ENCODE measurements at places on chromosomes 7 and 10. TPM values are rescaled to one million over a fixed set of nuclear protein-coding genes. Genes with fewer than 3 reads are reported as not detected.

ANAPC16 gene
- polyA plus RNA-seq, result 472 TPM

DNA sequence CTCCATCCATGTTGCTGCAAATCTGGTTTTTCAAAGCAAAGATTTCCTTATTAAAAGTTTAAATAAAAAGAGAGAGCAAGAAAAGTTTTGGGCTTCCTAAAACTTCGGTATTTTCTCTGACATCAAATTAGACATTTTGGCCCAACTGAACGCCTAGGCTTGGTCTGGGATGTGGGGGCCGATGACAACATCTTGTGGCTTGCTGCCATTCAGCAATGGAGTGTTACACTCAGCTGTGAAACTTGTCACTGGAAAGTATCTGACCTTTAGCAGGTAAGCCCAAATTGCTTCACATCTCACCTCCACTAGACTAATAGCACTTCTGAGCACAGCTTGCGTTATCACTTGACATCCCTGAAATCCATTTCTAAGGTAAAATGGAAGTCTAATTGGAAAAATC lies 320.6 kb downstream of the GATA3 start:
- H3K27ac ChIP-seq, result no peak overlapping the region
- no peaks in the 10 kb centered on the region for H3K36me3 ChIP-seq
- H3K4me1 ChIP-seq, result no peaks in the 10 kb centered on the region
- no peak overlapping the region for H3K4me3 ChIP-seq

SPAM1 gene
- polyA plus RNA-seq, result not detected

DNA sequence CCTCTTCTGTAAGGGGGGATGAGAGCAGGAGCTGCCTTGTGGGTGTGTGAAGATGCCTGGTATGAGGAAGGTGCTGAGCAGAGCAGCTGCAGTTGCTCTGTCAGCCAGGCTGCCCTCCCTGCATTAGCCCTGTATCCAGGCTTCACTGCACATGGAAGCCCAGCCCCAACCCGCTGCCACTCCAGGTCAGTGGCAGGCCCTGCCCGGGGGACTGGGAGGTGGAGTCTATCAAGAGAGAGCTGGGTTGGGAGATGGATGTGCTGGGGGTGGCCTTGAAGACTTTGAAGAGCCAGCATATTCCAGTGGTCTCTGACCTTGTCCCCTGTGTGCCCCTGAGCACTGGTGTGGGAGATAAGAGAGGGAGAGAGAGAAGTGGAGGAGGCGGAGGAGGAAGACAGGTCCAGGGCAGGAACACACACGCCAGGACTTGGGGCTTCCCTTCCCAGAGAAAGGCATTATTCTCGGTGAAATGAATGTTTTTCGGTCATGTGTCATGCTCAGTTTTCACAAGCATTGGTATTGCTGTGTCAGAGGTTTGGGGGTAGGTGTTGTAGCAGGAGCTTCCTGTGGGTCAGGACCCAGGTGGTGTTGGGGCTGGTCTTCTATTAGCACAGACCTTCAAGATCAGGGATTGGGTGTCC lies 2.6 kb downstream of the PPIF start:
- no peak overlapping the region for H3K4me3 ChIP-seq
- H3K27ac ChIP-seq, result peak overlapping the region; percentile 72
- DNase-seq, result no peak

GRCh38 chr7:151550656-151551286 lies 31.1 kb upstream of the RHEB start:
- no peak overlapping the region for H3K27ac ChIP-seq
- DNase-seq, result no peak
- no peaks in the 10 kb centered on the region for H3K4me1 ChIP-seq
- no peaks in the 10 kb centered on the region for H3K27me3 ChIP-seq

GRCh38 chr10:4217187-4217586 lies 432.2 kb upstream of the KLF6 start:
- H3K27ac ChIP-seq, result no peak overlapping the region
- H3K36me3 ChIP-seq, result no peaks in the 10 kb centered on the region
- no peak overlapping the region for H3K4me3 ChIP-seq
- no peaks in the 10 kb centered on the region for H3K27me3 ChIP-seq

DNA sequence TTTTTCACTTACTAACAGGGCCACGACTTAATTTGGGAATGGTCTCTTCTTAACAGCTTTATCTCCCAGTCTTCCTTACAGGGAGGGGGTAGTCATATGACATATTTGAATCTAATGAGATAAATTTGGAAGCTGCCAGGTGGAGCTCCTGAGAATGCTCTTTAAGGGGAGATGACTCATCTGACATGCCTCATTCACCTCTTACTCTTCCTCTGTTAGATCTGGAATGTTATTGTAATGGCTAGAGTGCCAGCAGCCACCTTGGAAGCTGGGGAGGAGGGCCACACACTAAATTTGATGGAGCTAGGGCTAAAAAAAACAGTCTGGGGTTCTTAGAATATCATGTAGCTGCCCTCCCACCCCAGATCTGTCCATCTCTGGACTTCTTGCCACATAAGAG lies 22.7 kb downstream of the HECW1 start:
- DNase-seq, result no peak
- H3K4me1 ChIP-seq, result no peaks in the 10 kb centered on the region
- no peak overlapping the region for H3K4me3 ChIP-seq
- H3K36me3 ChIP-seq, result no peaks in the 10 kb centered on the region
- no peak overlapping the region for H3K27ac ChIP-seq

DNA sequence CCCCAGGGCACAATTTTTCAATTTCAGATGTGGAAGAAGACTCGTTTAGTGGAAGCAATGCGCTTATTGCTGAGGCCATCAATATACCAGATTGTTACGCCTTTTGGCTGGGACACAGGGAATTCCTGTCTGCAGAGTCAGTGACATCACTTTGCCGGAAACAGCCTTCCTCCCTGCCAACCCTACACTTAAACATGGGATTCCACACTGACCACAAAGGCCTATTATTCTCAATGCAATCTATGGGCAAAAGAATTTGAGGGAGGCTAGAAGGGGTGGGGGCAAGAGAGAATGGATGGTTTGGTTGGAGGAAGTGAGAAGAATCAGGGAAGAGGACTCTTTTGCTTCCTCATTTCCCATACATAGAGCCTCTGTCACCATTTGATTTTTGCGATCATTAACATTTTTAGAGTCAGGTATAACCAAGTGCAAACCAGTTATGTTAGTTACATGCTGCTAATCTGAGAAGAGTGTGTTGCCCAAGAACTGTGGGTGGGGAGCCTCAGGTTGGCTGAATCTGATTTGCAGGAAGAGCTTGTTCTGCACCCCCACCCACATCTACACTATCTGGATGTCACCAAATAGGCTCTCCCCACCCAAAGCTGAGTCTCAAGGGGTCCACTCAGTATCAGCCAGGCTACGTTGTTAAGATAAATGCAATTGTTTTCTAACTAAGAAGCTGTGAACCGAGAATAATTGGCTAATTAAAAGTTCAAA lies 58.2 kb downstream of the ENTPD1 start:
- H3K4me3 ChIP-seq, result no peak overlapping the region
- DNase-seq, result peak; percentile 9
- peaks cover 11% of the 10 kb centered on the region for H3K4me1 ChIP-seq
- H3K27ac ChIP-seq, result no peak overlapping the region
- no peaks in the 10 kb centered on the region for H3K27me3 ChIP-seq
- no peaks in the 10 kb centered on the region for H3K36me3 ChIP-seq

SPDYE16 gene
- 0.21 TPM for polyA plus RNA-seq

PTN gene
- 0.11 TPM for polyA plus RNA-seq

DNA sequence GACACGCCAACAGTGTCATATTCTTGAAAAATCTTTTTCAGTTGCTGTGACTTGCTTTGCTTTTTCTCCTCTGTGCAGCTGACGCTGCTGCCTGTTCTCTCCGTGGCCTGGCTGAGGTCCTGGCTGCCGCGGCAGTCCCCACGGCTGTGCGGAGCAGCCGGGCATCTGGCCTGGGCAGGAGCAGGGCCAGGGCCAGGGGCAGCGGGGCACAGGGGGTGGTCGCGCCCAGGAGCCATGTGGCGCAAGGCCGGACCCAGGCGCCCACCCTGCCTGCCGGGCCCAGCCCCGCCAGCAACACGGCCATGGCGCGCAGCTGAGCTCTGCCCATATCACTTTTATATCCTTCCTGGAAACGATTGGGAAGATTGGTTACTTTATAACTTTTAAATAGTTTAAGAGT lies 109.4 kb upstream of the ACBD5 start:
- H3K4me3 ChIP-seq, result no peak overlapping the region
- H3K27ac ChIP-seq, result no peak overlapping the region
- H3K27me3 ChIP-seq, result no peaks in the 10 kb centered on the region
- no peak for DNase-seq
- no peaks in the 10 kb centered on the region for H3K36me3 ChIP-seq
- H3K4me1 ChIP-seq, result no peaks in the 10 kb centered on the region

ANKRD22 gene
- not detected for polyA plus RNA-seq

DNA sequence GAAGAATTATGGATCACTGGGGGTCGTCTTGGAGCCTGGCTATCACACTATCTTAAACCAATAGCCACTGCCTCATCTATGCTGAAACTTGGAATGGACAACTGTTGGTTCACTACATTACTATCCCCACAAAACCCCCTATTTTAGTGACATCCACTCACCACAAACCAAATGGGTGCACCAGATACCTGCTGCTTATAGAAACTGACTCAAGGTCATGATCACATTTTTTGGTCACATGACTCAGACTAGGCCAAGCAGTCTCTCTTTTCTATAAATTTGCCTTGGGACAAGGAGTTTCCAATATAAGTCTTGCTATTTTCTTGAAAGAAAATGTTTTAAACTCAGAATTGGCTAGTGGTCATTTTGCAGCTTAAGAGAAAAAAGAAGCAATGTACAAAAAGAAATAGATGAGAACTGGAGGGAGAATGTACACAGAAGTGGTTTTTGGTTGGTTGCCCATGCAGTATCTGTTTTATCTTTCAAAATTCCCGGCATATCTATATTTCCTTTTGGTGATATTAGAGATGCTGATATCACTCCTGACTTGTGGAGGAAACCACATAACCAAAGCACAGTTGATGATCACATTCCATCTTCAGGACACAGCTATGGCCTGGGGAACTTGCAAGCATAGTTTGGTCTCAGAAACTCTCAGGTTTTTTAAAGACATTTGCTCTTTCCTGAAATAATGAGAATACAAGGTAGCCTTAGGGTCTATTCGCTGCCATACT lies 85.2 kb upstream of the CACNA2D1 start:
- H3K4me3 ChIP-seq, result no peak overlapping the region
- H3K27me3 ChIP-seq, result no peaks in the 10 kb centered on the region
- H3K4me1 ChIP-seq, result no peaks in the 10 kb centered on the region
- DNase-seq, result no peak
- H3K27ac ChIP-seq, result no peak overlapping the region
- H3K36me3 ChIP-seq, result no peaks in the 10 kb centered on the region

DNA sequence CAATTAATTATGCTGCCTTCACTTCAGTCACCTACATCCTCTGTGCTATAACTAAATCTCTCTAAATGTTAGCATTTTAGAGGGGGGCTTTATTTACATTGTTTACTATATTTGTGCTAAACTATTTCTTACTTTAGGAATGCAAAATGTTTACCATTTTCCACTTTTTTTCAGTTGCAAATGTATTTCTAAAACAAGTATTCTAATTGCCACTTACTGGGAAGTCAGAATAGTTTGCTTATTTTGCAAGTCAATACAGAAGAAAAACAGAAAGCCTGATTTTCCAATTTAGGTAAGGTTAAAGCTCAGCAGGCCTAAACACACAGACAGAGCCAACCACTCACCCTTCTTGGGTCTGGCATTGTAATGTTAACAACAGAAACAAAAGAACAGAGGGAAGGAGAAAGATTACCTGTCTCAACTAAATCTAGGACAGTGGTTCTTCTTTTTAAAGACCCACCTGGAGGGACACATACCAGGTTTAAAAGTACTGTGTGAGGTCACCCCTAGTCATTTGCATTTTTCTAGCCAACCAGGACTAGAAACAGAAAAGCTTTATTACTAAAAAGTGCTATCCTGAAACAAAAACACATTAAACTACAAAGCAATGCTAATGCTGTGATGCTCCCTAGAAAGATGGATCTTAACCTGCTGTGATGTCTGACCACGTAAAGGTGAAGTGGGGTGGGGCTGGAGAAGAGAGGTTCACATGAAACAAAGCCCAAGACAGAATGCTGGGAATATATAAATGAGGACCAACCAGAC lies 178.2 kb downstream of the SLC25A13 start:
- no peak overlapping the region for H3K27ac ChIP-seq
- H3K36me3 ChIP-seq, result no peaks in the 10 kb centered on the region
- H3K27me3 ChIP-seq, result no peaks in the 10 kb centered on the region
- no peak overlapping the region for H3K4me3 ChIP-seq
- H3K4me1 ChIP-seq, result no peaks in the 10 kb centered on the region

HMX3 gene
- polyA plus RNA-seq, result not detected

GRCh38 chr7:106054971-106055532 lies 57.1 kb downstream of the SYPL1 start:
- no peaks in the 10 kb centered on the region for H3K36me3 ChIP-seq
- DNase-seq, result no peak
- H3K27me3 ChIP-seq, result no peaks in the 10 kb centered on the region
- H3K4me3 ChIP-seq, result no peak overlapping the region

DNA sequence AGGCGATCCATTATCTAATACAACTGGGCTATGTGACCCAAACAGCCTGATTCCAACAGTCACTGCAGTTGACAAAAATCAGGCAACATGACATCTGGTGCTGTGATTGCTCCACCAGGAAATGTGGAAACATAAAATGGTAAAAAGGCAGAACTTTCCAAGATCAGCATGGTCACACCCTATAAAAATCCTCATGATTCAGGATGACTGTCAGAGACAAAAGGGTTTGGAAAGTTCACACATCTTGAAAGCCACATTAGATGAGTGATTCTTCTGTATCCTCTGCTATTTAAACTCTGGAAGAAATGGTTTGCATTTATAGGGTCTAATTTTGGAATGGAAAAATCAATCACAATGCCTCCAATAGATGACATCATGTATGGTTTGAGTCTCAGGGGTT lies 662.6 kb upstream of the IGFBP3 start:
- no peaks in the 10 kb centered on the region for H3K36me3 ChIP-seq
- no peaks in the 10 kb centered on the region for H3K27me3 ChIP-seq
- H3K27ac ChIP-seq, result no peak overlapping the region
- H3K4me3 ChIP-seq, result no peak overlapping the region
- H3K4me1 ChIP-seq, result no peaks in the 10 kb centered on the region
- DNase-seq, result no peak

TBXAS1 gene
- 19.8 TPM for polyA plus RNA-seq

STX1A gene
- polyA plus RNA-seq, result 3.3 TPM

MNX1 gene
- not detected for polyA plus RNA-seq

ITGB8 gene
- polyA plus RNA-seq, result not detected

GPR22 gene
- polyA plus RNA-seq, result 0.98 TPM

- no peak overlapping the region for H3K27ac ChIP-seq
- DNase-seq, result no peak
- no peaks in the 10 kb centered on the region for H3K27me3 ChIP-seq
- no peaks in the 10 kb centered on the region for H3K36me3 ChIP-seq
- H3K4me3 ChIP-seq, result no peak overlapping the region
These were observed 12.1 kb downstream of the ABCA13 start for GRCh38 chr7:48183370-48183743.
